ENCODE measurements at places on chromosomes 1 and 21.

DNA sequence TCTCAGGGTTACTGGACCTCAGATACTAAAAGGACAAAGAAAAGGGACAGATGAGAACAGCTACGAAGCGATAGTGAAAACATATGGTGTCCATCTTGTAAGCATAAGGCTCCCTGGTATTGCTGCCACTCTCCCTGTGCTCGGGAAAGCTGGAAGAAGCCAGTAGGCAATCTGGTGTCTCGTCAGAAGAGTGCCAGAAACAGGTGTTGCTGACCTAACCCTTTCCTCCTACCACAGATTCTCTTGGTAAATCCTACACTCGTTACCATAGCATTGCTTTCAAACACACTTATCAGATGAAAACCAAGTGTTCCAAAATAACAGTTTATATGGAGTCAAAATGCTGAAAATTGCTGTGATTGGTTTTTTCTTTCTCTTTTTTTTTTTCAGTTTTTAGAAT is 146.3 kb downstream of the NRIP1 start:
- DNase-seq = no peak

DNA sequence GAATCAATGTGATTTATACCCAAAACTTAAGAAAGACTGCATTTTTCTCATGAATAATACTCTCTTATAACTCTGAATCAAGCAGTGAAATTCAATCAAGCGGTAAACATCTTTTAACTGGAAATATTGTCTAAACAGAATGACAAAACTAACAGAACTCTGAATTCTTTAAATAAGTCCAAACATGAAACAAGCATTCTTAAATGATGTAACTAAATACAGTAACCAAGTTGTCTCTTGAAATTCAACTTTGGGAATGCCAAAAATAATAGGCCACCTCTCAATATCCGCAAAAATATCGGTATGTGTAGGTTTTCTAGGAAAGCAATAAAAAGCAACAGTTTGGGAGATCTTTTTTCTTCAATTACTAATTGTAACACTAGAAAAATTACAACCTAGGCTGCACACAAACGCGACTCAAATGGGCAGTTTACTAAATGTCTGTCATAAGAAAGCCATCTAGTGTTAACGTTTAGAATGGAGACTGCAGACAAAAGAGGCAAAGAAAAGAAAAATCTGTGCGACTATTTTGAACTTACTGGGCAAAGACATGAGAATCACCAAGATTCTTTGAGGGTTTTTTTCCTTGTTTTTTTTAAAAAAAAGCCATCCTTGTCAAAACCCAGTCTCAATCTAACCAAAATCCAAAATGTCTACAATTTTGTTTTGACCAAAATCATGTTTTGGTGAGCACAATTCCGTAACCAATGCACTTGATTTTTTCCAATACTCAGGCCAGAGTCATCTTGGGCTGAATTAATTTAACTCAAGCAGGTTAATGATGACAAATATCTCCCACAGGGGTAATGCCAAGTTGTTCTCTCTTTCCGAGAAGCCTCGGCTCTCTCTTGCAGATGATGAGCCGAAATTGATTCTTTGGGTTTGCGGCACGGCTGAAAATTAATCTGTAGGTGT is 1.3 kb downstream of the SIPA1L2 start:
- no peak for DNase-seq

DNA sequence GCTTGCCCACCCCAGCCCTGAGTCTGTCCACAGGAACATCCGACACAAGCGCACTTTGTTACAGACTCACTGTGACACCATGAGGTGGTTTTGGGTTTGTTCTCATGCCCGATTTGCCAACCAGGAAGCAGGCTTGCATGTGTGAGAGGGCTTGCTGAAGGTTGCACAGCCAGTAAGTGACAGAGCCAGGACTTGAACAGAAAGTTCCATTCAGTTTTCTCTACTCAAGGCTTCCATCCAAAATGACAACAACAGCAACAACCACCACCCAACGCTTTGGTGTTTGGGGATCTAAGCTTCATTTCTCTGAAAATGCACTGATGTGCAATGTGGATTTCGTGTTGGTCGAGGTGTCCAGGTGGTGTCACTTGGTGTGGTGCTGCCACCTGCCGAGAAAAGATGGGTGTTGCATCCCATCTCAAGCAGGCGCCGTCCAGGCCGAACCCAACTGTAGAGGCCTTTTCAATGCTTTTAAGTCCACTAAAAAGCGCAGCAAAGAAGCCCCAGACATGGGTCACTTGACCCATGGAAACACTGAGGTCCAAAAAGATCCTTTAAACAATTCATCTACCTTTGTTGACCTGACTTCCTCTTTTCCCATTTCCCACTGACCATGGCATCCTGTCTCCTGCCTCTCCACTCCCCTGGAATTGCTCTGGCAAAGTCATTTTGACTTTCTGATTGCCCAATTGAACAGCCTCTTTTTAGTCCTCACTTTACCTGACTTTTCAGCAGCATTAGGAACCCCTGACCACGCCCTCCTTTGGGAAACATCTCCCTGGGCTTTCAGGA is 12.2 kb downstream of the CITED4 start:
- peak; percentile 58 for DNase-seq

- DNase-seq = peak; percentile 98
Measured at GRCh38 chr1:222712253-222713090, at the start of the genes AIDA and BROX. Gene AIDA (minus strand): TSS chr1:222712491. CDS start chr1:222712317, 174 bp downstream. Gene BROX (plus strand): TSS chr1:222712564. CDS start chr1:222715700, 3,136 bp downstream.

GRCh38 chr1:151585622-151586021 is 26.2 kb upstream of the SNX27 start:
- DNase-seq = no peak

DNA sequence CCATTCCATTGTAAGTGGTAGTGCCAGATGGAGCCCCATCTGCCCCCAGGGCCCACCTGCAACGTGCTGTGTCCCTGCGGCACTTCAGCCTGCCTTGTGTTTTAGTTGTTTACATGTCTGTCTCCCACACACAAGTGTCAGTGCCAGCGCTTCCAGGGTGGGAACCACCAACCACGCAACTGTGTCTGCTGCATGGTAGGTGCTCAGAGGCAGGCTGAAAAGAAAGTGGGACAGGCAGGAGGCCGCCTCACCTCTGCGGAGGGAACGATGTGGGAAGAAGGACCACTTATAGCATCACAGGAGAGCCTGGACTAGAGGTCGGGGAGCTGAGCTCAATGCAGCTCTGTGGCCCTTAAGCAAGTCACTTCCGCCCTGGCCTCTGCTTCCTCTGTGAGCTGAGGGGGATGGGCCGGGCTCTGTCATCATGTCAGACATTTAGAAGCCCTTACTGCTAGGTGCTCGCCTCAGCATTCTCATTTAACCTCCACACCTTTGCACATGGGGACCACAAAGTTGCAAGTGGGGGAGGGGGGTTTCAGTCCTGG is 17.9 kb downstream of the SLC9A1 start:
- DNase-seq = peak; percentile 54

DNA sequence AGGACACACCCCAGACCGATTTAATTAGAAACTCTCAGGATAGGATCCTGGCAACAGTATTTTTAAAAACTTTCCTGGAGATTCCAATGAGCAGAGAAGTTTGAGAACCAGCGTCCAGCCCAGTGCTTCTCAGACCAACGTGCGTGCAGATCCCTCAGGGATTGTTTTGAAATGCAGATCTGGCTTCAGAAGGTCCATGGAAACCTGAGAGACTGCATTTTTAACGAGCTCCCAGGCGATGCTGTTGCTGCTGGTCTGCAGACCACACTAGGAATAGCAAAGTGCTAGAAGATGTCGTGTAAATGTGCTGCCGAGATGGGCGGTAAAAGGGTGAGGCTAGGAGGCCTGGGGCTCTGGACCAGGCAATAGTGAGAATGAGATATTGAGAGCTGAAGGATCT is 18.4 kb upstream of the CASQ1 start:
- no peak for DNase-seq

Measured in stimulated activated CD4-positive, alpha-beta T cell treated with anti-CD3 and anti-CD28 coated beads, TNF-alpha, amount 100 ng/mL, for 4 hours (primary cell).